ENCODE measurements at places on chromosomes 2 and 18.

- DNase-seq, result no peak
Measured at GRCh38 chr2:121134728-121135127, 150.3 kb downstream of the TFCP2L1 start.

DNA sequence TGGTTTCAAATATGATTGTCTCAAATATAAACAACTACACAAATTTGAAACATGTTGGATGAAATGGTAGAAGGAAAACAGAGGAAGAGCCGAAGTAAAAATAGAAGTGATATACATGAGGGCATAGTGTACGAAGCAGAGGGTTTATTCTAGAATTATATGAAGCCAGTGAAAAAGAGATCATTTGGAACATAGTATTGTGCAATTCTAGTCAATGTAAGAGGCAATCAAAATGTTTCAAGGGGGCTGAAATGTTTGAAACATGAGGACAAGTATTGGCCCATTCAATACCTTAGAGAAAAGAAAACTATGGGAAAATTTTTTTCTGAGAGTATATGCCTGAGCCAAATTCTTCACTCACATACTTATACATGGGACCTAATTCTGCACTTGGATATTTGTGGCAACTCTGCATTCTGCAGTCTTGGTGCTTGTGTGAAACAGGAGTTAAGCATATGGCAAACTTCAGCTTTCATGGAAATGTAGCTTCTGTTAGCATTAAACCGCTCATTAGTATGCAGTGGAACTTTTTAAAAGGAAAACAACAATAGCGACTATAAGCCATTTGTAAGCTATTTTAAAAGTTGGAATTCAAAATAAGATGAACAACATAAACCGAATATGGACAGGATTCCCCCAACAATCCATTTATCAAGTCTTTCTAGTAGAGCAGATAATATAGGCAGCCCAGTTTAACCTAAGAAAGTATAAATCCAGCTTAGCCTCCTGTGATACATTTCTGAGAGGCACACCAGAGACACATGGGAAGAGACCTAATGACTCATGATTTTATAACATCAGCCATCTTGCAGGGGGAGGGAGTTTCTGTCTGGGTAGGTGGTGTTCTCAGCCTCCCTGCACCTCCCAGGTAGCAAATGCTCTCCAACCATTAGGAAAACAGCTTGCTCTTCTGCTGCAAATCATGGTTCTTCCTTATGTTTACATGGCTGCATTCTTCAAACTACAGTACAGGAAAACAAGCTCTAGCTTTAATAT is 197.8 kb downstream of the PAX3 start:
- no peak for DNase-seq

- DNase-seq, result no peak
Measured at GRCh38 chr2:210477496-210477895, 937 bp upstream of the LANCL1 start.

DNA sequence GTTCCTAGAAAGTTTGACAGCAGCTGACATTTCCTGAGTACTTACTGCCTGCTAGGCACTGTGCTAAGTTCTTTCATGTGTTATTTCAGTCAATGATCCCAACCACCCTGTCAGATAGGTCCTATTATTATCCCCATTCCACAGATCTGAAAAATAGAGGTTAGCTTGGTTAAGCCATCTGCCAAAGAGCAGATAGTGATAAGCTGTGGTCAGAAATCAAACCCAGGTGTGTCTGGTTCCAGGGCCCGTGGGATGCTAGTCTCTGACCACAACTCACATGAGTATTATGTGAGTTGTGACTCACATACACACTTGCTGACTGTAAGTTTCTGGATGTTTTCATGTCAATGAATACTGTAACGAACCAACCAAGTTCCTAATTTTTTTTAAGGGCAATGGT is 132.0 kb upstream of the APCDD1 start:
- no peak for DNase-seq

- no peak for DNase-seq
Measured at GRCh38 chr2:15365411-15365810, 195.7 kb downstream of the NBAS start.

- DNase-seq, result no peak
Measured at GRCh38 chr2:190216829-190217228, 102.8 kb downstream of the HIBCH start.

DNA sequence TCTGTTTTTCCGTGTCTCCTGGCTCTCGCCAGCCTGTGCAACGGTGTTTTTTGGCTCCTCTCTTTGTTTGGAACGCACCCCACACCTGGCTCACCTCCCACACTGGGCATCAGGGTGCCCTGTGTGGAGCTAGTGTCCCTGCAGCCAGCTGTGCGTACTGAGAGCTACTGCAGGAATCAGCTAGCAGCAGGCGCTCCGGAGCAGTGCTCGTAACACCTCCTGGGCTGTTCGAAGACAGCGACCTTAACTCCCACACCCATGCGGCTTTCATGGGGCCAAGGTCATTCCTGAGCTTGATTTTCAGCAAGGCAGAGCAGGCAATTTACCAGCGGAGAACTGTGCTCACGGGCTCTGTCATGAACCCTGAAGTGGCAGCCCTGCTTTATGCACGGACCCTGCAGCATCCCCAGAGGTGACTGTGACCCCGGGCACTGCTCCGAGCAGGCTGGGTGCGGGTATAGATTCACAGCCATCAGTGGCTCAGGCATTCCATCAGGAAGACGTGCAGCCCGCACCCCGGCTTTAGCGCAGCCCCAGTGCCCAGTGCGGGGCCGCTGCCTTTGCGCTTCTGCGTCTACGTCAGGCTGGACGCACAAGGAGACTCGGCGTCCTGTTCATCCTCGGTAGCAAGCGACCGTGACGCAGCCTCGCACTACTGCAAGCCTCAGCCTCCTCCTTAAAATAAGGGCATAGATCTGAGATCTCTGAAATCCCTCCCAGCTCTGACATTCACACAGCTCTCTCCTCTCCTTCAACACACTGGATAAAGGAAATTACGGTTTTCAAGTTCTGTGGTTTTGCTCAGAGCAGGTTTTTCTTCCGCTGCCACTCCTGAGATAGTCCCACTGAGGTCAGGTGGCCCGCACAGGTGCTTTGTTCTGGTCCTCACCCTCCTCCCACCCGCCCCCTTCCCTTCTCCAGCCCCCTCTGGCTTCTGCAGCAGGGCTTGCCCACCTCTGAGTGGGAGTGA is 58.2 kb downstream of the ADI1 start:
- no peak for DNase-seq

DNA sequence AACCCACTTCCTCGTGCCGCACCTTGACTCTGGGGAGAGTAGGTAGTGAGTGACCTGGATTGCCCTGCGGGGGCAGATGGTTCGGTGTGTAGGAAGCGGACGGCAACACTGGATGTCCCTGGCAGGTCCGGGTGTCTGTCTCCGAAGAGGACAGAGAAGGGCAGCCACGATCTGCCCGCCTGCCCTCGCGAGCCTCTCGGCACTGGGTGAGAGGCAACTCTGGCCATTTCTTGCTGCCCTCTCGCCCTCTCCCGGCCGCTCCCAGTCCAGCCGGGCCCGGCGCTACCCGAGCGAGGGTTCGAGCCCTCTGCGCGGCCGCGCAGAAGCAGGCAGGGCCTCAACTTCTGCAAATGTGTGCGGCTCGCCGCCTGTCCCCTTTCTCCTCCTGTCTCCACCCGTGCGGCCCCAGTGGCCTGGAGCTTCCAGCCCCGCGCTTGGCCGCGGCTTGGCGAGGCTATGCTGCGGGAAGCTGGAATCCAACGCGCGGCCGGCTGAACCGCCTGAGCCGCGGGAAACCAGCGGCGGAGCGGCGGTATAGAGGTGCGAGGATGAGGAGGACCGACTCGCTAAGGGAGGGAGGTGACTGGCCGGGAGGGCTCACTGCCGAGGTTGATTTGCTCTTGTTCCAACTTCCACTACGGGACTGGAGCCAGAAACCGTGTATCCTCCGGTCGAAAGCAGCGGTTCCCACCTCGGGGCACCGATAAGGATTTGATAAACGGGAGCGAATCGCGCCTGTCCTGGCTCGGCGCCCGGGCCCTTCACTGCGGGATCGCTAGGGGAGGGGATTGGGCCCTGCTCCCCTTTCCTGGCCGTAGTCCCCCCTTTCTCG is 1.5 kb downstream of the EPAS1 start:
- DNase-seq, result peak; percentile 43

All from GM12891 (cell line).